Activated CD4-positive, CD25-positive, alpha-beta regulatory T cell treated with anti-CD3 and anti-CD28 coated beads, Interleukin-2, amount 50 U/mL, for 72 hours (primary cell): ENCODE measurements at places on chromosomes 3 and 15.

- no peak for DNase-seq
Observed at GRCh38 chr3:158249183-158249582, 139.3 kb downstream of the RSRC1 start.

GRCh38 chr3:154548341-154548740, 118.4 kb upstream of the GPR149 start:
- DNase-seq: no peak

- no peak for DNase-seq
Observed at GRCh38 chr15:93417631-93418030, 328.6 kb upstream of the RGMA start.

DNA sequence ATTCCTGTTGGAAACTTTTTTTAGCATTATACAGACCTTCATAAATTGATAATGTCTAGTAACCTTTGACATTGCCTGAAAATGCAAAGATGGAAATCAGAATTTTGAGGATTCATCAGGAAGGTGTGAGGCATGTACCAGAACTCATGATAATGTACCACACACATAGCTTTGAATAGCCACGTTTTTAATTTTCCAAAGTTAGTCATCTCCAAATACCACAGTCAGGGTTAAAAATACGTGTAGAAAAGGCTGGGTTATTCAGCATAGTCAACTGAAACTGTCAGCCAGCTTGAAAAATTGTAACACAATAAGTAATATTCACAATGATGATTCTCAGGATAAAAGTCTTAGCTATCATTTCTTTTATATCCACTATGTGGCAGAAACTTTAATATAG, 102.0 kb upstream of the THRB start:
- DNase-seq: no peak

DNA sequence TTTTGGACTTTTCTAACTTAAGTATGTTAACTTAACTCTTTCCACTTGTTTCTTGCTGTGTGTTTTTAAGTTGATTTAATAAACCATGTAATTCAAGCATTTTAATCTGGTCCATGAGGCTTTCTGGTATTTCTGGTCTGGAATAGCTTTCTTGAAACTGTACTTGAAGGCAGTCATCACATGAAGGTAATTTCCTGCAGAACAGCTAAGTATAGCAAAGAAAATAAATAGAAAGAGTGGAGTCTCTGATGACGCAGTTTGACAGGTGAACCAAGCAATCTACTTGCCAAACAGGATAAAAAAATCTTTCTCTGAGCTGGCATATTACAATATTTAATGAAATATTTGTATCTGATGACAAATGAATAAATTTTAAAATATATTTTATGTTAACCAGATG, 74.9 kb downstream of the BTLA start:
- DNase-seq: no peak

GRCh38 chr3:6915898-6916297, 55.0 kb downstream of the GRM7 start:
- no peak for DNase-seq

- DNase-seq: no peak
Observed at GRCh38 chr3:52925405-52926313, 28.3 kb upstream of the STIMATE start.

- DNase-seq: no peak
Observed at GRCh38 chr15:93803421-93804152, 427.8 kb upstream of the MCTP2 start.

DNA sequence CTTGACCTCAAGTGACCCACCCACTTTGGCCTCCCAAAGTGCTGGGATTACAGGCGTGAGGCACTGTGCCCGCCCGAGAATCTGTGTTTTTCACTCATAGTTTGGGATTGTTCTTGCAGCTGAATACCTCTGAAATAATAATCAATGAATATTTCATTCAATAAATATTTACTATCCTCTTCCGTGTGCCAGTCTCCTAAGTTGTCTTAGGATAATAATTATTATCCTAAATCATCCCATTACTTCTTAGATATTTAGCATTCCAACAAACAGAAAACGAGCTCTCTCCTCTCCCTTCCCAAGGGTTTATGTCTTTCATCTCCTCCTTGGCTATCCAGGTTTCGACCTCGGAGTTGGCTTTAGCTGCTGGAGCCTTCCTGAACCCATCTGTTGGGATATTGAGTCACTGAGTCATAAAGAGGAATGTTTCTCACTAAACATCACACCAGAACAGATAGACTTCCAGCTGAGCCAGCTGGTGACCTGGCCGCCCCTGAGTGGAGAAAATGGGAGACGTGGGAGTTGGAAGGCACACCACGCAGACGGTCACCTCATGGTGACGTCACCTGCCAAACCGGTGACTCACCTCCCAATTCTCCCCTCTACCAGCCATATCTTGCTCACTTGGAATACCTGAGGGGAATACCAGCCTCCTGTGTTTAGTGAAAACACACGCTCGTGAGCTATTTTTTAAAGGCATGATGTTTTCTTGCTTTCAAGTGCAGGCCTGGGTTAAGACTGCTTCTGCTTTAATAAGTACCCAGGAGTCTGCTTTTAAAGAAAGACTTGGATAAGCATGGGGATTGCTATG, 43.9 kb downstream of the BHLHE40 start:
- no peak for DNase-seq

DNA sequence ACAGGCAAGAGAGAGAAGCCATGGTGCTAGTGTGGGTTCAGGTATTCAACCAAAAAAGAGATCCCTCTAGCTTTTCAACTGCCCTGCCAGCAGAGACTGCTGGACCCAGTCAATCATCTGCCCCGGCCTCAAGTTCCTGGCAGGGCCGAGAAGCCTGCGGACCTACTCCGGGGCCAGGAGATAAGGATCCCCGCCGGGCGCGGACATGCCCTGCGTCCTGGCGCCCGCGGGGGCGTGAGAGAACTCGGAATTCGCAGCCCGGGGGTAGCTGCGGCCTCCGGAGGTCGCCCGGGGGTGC, 821 bp upstream of the MAGI1 start:
- DNase-seq: no peak

- DNase-seq: no peak
Observed at GRCh38 chr3:192408007-192408646, 319.2 kb downstream of the FGF12 start.

- peak; percentile 48 for DNase-seq
Observed at GRCh38 chr15:70096215-70097062, 1.3 kb downstream of the TLE3 start.

DNA sequence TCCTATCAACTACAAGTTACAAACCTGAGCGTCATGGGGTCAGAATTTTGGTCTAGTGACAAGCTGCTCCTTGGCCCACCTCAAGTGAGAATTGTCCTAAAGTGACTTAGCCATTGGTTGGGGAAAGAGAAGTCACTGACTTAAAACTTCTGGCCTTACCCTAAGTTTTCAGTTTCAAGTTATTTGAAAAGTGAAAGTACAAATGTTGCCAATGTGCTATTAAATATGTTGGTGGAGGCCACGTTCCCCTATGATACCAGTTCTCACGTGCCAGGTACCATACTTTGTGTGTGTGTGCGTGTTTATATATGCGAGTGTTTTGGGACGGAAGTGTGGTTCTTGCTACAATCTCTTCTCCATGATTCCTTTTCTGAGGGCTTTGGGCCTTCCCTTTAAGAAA, 22.6 kb upstream of the RASGRP1 start:
- DNase-seq: no peak

DNA sequence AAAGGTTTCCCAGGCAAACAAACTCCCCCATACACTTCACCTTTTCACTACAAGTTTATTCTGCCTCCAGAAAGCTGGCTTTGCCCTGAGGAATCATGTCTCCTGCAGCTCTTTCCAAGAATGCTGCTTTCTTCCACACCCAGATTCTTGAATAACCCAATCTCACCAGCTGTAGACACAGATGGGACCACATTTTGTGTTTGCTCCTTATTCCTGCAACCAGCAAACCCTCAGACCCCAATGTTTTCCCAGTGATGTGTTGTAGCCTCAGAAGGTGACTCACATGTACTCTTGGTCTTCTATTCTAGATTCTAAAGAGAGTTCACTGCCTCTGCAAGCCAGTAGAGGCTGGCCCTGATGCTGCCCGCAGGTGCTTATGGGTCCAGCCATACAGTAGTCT, 23.6 kb upstream of the TRIM59 start:
- no peak for DNase-seq

GRCh38 chr3:102125197-102125993, 276.1 kb downstream of the NFKBIZ start:
- no peak for DNase-seq
